Glomerular endothelial cell (primary cell): ENCODE measurements at places on chromosomes 1 and 21.

DNA sequence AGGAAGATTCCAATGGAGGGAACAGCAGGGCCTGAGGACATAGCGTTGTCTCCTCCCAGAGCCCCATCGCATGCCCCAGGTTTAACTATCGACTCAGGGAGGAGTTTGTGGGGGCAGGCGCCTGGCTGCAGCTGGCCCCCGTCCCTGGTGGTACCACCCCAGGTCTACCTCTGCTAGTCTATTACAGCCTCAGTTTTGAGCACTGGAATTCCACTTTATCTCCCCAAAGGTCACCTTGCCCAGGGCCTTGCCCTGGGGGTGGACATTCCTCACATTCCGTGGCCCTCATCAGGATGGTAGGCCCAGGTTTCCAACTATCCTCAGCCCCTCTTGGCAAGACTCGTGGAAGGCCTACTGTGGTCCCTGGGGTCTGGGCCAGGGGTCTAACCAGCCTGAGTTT lies 65.4 kb upstream of the SSBP3 start:
- no peak for DNase-seq

GRCh38 chr1:26478988-26479387 lies 6.7 kb downstream of the HMGN2 start:
- no peak for DNase-seq

- DNase-seq: no peak
Measured at GRCh38 chr1:241837901-241838300, 10.1 kb upstream of the EXO1 start.

- no peak for DNase-seq
Measured at GRCh38 chr1:29210278-29211085, 20.3 kb downstream of the MECR start.

- DNase-seq: no peak
Measured at GRCh38 chr1:53562291-53562980, 103.2 kb downstream of the DMRTB1 start.
